Caco-2 (cell line): ENCODE measurements at places on chromosomes 12 and 14. TPM values are rescaled to one million over a fixed set of nuclear protein-coding genes. Genes with fewer than 3 reads are reported as not detected.

DNA sequence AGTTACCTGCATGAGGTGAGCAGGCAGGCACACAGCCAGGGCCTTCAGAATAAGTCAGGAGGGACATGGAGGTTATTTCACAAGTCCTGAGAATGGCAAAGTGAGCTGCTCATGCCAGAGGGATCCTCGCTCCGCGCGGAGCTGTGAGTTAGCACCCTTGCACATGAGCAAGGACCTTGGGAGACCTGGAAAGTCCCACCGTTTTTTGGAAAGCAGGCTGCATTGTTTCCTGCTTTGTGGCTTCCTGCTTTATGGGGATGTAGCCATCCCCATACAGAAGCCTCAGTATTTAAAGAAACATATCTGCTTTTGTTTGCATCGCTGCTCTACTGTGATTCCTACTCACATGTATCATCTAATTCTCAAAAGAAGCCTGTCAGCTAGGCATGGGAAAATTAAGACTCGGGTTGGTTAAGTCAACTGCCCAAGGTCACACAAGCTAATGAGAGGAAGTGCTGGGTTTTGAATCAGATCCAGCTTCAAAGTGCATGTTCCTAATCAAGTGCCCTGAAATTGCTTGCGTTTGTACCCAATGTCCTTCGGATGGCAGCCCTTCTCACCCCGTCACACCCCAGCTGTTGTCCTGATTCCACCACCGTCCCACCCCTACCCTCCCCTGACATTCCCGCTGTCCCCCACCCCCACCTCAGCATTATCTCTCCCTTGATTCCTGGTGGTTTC, 106.2 kb downstream of the CRACR2A start:
- no peaks in the 10 kb centered on the region for H3K27me3 ChIP-seq
- no peaks in the 10 kb centered on the region; the same call in 1 of the 2 replicates for H3K4me1 ChIP-seq
- no peak for DNase-seq
- H3K36me3 ChIP-seq: peaks cover 1% of the 10 kb centered on the region; the same call in 1 of the 2 replicates
- no peak overlapping the region for H3K4me3 ChIP-seq

DNA sequence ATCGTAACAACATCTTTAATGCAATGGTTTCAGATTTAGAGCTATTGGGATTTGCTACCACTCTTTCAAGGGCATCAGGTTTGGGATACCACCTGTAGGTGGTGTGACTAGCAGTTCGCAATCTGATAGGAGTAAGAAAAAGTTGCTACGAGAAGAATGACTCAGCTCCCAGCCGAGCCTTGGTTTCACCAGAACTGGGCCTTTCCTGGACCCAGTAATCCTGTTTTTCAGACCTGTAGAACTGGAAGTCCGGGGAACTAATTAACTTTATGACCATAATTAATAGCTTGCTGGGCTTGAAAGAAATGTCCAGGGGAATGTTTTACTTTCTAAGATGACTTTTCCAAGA, 770 bp downstream of the ABHD4 start:
- peak overlapping the region; percentile 84 for H3K4me3 ChIP-seq
- peak; percentile 47 for DNase-seq
- H3K27me3 ChIP-seq: no peaks in the 10 kb centered on the region
- peaks cover 6% of the 10 kb centered on the region for H3K36me3 ChIP-seq
- H3K4me1 ChIP-seq: peaks cover 61% of the 10 kb centered on the region

GRCh38 chr14:37970696-37971095, 237.0 kb upstream of the SSTR1 start:
- H3K4me3 ChIP-seq: no peak overlapping the region
- no peaks in the 10 kb centered on the region for H3K27me3 ChIP-seq
- H3K27ac ChIP-seq: peak overlapping the region; percentile 42

- no peaks in the 10 kb centered on the region for H3K27me3 ChIP-seq
- no peaks in the 10 kb centered on the region for H3K36me3 ChIP-seq
- no peak overlapping the region for H3K4me3 ChIP-seq
- no peak for DNase-seq
- H3K4me1 ChIP-seq: no peaks in the 10 kb centered on the region
Measured at GRCh38 chr14:97970222-97970621, 1173.0 kb downstream of the VRK1 start.

GRCh38 chr14:62062645-62063044, 300.4 kb downstream of the SNAPC1 start:
- DNase-seq: no peak
- H3K4me1 ChIP-seq: no peaks in the 10 kb centered on the region
- no peak overlapping the region for H3K4me3 ChIP-seq
- H3K27me3 ChIP-seq: no peaks in the 10 kb centered on the region; the same call in 1 of the 2 replicates
- H3K27ac ChIP-seq: no peak overlapping the region

DNA sequence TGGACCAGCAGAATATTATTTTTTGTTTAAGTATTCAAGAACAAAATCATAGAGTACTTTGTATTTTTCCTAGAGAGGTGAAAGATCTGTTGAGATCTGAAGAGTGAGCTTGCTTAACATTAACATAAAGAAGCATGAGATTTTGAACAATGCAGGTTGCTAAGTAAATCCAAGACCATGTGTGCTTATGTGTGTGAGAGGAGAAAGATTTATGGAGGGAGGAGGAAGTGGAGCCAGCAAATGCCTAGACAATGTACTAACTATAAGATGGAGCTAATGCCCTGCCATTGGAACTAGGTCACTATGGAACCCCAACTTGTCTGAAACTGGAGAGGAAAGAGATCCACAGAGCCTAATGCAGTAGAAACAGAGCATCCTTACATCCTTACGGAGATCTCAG, 13.3 kb downstream of the FAM161B start:
- H3K4me3 ChIP-seq: no peak overlapping the region
- DNase-seq: no peak
- H3K27me3 ChIP-seq: no peaks in the 10 kb centered on the region
- no peak overlapping the region for H3K27ac ChIP-seq

- no peaks in the 10 kb centered on the region for H3K27me3 ChIP-seq
- no peak overlapping the region for H3K4me3 ChIP-seq
- H3K36me3 ChIP-seq: no peaks in the 10 kb centered on the region; the same call in 1 of the 2 replicates
- no peak overlapping the region for H3K27ac ChIP-seq
- H3K4me1 ChIP-seq: peaks cover 6% of the 10 kb centered on the region
- DNase-seq: no peak
Measured at GRCh38 chr12:79766705-79767464, 76.1 kb upstream of the PAWR start.

- no peak overlapping the region for H3K27ac ChIP-seq
- no peak for DNase-seq
- no peaks in the 10 kb centered on the region for H3K4me1 ChIP-seq
- no peaks in the 10 kb centered on the region for H3K36me3 ChIP-seq
- no peaks in the 10 kb centered on the region for H3K27me3 ChIP-seq
Measured at GRCh38 chr12:74801625-74802024, 264.0 kb downstream of the ATXN7L3B start.

GRCh38 chr12:2395354-2395977, 342.7 kb downstream of the CACNA1C start:
- DNase-seq: peak; percentile 78
- no peaks in the 10 kb centered on the region for H3K4me1 ChIP-seq
- H3K36me3 ChIP-seq: no peaks in the 10 kb centered on the region; the same call in 1 of the 2 replicates
- H3K4me3 ChIP-seq: no peak overlapping the region

GRCh38 chr12:84653482-84653881, 259.1 kb downstream of the SLC6A15 start:
- no peak overlapping the region for H3K27ac ChIP-seq
- no peak overlapping the region for H3K4me3 ChIP-seq
- no peaks in the 10 kb centered on the region for H3K4me1 ChIP-seq
- no peaks in the 10 kb centered on the region for H3K27me3 ChIP-seq

DNA sequence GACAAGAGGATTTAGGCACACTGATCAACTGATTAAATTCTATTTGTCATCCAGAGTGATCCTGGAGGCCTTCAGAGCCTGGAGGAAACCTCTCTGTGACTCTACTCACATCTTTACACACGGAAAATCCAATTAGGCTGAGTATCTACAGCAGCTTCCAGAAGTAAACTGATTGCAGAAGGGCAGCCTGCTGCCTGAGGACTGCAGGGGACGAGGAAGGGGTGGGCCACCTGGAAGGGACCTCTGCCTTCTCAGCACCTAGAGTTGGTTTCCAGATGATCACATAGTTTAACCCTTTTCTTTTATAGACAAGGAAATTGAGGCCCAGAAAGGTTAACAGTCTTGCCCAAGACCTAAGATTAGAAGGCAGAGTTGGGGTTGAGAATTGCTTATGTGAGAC, 206.1 kb downstream of the DAD1 start:
- peaks cover 91% of the 10 kb centered on the region for H3K4me1 ChIP-seq
- no peaks in the 10 kb centered on the region for H3K27me3 ChIP-seq
- DNase-seq: no peak
- peak overlapping the region; percentile 62 for H3K27ac ChIP-seq
- no peak overlapping the region for H3K4me3 ChIP-seq

DNA sequence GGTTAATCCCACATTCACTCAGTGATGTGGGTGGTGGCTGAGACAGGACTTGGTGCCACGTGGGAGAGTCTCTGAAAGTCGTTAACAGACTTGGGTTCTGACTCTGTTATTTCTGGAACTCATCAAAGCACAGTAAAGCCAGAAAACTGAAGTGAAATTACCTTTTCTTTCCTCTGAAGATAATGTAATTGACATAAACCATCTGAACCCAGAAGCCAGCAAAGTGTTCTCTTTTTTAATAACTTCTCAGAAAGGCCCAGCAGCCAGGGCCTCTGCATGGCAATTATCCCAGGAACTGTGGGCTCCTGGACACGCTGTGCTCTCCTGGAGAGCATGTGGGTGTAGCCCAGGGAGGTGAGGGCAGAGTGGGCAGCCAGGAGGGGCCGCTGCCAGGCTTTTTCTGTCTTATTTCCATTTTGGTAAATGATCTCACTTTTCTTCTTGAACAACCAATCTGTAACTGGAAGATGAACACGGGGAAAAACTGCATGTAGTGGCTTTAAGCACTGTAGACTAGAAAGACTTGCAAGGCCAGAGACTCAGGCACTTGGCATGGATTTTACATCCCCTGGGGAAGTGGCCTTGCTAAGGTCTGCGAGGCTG, 444.1 kb upstream of the TMEM132C start:
- no peak overlapping the region for H3K4me3 ChIP-seq
- H3K27me3 ChIP-seq: no peaks in the 10 kb centered on the region
- H3K36me3 ChIP-seq: no peaks in the 10 kb centered on the region
- no peaks in the 10 kb centered on the region for H3K4me1 ChIP-seq
- no peak overlapping the region for H3K27ac ChIP-seq

DNA sequence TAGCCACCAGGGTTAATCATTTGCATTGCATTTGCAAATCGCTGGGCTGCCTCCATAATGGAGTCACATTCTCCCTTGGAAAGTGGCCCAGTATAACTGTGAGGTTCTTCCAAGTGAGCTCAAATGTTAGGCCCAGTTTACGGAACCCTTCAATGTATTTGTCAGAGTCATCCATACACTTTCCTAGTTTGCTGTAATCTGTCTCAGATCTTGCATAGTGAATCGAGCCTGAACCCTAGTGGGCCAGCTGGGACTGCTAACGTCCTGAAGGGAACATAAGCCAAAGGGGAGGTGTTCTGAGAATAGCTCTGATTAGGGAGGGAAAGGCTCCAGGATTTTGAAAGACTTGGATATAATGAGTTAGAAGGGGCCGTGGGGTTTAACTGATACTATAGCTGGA, 406.3 kb downstream of the SLC6A15 start:
- no peak overlapping the region for H3K27ac ChIP-seq
- no peak for DNase-seq
- H3K4me1 ChIP-seq: no peaks in the 10 kb centered on the region
- H3K36me3 ChIP-seq: no peaks in the 10 kb centered on the region
- no peak overlapping the region for H3K4me3 ChIP-seq
- H3K27me3 ChIP-seq: no peaks in the 10 kb centered on the region

DNA sequence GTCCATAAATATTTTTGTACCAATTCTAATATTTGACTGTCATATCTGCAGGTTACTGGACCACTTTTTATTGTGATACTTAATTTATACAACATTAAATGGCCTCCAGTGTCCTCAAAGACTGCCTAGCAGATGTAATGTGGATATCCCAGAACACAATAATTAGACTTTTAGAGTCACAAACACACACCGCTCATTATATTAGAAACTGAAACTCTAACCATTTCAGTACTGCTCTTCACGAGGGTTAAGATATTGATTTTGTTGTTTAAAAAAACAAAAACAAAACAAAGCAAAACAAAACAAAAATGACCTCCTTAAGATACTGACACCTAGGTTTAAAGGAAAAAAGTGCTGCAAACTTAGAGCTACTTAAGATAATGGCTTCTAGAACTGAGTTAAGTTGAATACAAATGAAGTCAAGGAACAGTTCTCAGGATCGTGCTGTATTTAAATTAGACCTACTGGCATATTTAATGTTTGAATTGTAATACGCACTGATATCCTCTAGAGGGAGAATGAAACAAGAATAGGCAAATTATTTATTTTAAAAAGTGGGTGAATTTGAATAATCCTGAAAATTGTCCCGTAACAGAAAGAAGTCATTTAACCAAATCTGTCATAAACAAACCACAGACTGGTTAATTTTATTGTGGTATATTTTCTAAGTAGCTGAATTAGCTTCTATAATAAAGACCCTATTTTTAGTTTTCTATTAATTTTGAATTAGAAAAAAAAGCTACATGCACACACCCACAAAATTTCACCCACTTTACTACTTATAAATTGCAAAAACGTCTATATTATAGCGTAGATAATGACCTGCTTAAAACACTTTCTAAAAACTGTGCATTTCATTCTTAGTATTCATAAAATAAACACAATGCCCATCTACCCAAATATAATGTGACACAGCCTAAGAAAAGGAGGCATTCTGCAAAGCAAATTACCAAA, 395.2 kb upstream of the DCN start:
- no peak overlapping the region for H3K27ac ChIP-seq
- no peaks in the 10 kb centered on the region for H3K27me3 ChIP-seq
- no peaks in the 10 kb centered on the region; the same call in 1 of the 2 replicates for H3K36me3 ChIP-seq
- no peak overlapping the region for H3K4me3 ChIP-seq

DNA sequence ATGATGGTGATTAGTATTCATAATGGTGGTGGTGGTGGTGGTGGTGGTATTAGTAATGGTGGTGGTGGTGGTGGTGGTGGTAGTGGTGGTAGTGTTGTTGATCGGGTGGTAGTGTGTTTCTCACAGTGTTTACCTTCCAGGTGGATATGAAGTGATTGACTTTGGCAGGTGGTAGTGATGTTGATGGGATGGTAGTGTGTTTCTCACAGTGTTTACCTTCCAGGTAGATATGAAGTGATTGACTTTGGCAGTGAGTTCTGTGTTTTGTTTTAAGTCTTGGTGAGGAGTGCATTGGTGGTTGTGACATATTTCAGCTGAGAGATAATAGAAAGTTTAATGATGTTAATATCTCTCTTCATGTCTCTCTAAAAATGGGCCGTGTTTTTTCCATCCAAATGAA, 189.4 kb downstream of the TMTC2 start:
- H3K27ac ChIP-seq: no peak overlapping the region
- DNase-seq: no peak
- H3K4me3 ChIP-seq: no peak overlapping the region
- H3K4me1 ChIP-seq: no peaks in the 10 kb centered on the region
- H3K36me3 ChIP-seq: no peaks in the 10 kb centered on the region

KLHDC1 gene
- total RNA-seq: 0.97 and 0.98 TPM in 2 replicates

OR4K15 gene
- not detected in 2 replicates for total RNA-seq

OR9K2 gene
- total RNA-seq: not detected in 2 replicates

ASCL1 gene
- not detected in 2 replicates for total RNA-seq
